ENCODE measurements at places on chromosomes 5 and 9.

DNA sequence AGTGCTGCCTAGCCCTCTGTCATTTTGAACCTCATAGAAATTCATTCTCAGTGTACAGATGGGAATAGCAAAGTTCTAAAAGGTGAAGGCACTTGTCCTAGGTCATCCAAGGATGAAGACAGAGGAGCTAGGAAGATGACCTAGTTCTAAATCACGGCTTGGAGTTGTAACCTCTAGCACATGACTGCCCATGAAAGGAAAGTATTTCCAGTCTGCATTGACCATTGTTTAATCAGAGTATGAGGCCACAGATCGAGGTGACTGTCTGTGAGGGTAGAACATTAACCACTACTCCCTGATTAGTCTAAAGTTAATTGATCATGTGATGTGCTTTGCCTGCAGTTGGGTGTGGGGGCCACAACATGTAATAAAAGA, 674 bp upstream of the TNFSF15 start:
- DNase-seq: no peak

DNA sequence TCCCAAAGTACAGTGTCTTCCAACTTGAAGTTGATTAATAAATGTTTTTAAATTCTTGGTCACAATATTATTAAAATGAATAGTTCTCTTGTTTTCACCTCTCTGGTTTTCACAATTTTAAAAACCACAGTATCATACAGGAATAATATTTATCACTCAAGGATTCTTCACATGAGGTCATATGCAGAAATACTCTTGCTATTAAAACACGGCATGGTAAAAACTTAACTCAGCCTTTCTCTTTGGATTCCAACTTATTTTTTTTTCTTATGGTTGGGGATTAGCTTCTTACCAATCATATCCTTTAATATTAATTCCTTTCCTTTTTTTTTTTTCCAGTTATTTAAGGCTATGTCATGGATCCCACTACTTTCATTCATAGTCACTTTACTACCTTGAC, 289.4 kb downstream of the ADAMTS6 start:
- DNase-seq: no peak

DNA sequence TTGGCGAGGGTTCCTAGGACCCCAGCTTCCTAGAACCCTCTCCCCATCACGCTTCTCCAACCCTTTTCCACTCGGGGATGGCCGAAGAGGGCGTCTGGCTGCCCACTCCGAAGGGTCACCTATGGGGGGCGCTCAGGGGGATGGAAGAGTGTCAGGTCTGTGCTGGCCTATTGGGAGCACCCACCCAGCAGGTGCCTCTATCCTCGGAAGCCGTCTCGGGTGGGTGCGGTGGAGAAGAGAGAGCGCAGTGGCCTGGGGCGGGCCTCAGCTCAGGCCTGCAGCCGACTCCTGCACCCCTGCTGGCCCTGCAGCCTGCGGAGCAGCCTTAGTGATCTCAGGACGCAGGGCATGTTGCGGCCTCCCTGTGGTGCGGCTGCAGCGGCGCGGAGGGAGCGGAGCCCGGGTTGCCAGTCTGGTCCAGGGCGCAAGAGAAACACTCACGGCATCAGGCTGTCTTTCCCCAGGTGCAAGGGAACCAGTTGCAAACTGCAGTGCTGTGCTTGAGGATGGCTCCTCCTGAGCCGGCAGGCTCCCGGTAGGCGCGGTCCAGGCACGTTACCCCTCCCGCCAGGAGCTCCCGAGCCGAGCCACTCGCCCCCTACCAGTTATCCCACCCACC, 1.5 kb upstream of the IRX2 start:
- DNase-seq: no peak

- DNase-seq: no peak
These were observed 4.4 kb downstream of the ABL1 start for GRCh38 chr9:130839132-130840111.

- DNase-seq: no peak
These were observed 89.6 kb downstream of the EFNA5 start for GRCh38 chr5:107580889-107581820.

DNA sequence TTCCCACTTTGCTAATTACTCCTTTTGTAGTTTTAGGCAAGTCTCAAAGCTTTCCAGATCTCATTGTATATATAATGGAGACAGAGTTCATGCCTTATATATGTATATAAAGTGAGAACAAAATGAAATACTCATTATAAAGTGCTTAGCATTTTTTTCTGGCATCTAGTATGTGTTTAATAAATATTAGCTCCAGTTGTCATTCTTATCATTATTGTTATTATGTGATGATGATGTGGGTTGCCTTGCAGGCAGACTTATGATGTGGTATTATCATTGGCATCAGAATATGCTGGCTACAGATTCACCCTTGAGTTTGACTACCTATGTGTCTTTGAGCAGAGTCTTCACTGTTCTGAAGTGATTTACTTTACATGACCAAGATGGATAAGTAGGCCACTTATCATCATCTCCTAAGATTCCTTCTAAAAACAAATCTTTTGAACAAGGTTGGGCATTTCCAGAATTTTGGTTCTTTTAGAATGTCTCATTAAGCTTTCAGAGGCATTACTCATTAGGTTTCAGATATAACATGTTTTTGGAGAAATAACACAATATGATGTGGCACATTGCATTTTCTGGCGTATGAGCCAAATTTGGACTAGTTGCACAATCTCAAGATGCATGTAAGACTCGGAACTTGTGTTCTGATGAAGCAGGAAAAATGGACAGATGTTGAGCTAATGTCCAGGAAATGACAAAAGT, 145.6 kb upstream of the TNC start:
- DNase-seq: no peak

DNA sequence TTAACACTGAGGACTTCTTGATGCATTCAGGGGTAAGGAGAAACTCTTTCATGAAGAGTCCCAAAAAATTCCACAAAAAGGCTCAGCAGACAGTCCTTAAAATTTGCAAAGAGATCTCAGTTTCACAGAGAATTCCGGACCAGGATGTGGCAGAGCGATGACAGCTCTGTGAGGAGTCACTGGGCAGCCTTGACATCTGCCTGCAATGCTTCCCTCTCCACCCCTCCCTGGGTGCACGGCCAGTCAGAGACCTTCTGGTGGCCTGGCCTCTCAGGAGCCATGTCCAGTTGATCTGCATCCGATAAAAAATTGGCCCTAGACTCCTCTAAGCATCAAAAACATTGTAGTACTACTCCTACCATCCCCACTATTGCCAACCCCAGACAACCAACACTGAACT, 76.8 kb downstream of the MACROH2A1 start:
- no peak for DNase-seq

- no peak for DNase-seq
These were observed 182.0 kb downstream of the MUSK start for GRCh38 chr9:110850401-110851135.

- DNase-seq: no peak
These were observed 41.9 kb upstream of the UBQLN1 start for GRCh38 chr9:83749706-83750105.

GRCh38 chr5:54821445-54822323, 163.7 kb downstream of the ESM1 start:
- DNase-seq: no peak

- no peak for DNase-seq
These were observed 15.1 kb upstream of the ACSL6 start for GRCh38 chr5:132026516-132027008.

- no peak for DNase-seq
These were observed 29.5 kb upstream of the OSMR start for GRCh38 chr5:38816083-38817030.

GRCh38 chr5:151251001-151251551, 1.9 kb upstream of the GM2A start:
- DNase-seq: no peak

- no peak for DNase-seq
These were observed 28.9 kb downstream of the PLAC8L1 start for GRCh38 chr5:146076455-146076854.

GRCh38 chr5:180590543-180591310, 572 bp downstream of the SCGB3A1 start:
- no peak for DNase-seq

Measured in HuH-7.5 (cell line).